ENCODE measurements at places on chromosomes 6 and 20.

DNA sequence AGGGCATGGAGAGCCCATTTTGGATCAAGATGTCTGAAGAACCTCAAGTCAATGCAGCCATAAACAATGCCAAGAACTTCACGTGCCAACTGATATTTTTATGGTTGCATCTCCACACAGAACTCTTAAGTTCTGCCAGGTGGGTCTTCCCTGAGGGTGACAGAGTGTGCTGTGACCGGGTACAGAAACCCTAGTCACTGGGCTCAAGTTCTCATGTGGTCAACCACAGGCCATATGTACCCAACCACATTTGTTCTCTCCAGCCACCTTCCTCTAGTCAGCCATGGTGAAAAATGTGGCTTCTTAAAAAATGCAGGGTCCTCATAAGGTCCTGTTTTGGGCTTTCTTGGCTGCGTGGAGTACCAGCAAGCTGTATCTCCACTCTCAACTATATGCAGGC lies 48.9 kb downstream of the CLIC5 start:
- DNase-seq: no peak

DNA sequence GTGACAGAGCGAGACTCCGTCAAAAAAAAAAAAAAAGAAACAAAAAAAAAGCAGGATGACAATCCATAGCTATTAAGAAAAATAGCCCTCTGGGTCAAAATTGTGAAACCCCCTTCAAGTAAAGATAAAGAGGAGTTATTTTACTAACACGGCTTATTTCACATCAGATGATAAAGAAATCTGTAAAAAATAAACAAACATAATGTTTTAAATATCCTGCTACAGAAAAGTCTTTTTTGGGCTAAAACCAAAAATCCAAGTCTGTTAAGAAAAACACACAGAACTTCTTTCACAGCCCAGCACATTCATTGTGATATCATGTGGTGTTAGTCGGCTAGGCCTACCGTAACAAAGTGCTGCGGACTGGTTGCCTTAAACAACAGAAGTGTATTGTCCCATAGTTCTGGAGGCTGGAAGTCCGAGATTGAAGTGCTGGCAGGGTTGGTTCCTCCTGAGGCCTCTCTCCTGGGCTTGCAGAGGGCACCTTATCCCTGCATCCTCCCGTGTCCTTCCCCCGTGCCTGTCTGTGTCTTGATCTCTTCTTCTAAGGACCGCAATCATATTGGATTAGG lies 239.2 kb upstream of the TAB2 start:
- no peak for DNase-seq

- DNase-seq: no peak
Measured at GRCh38 chr6:26441977-26442376, 1.7 kb downstream of the BTN3A3 start.

DNA sequence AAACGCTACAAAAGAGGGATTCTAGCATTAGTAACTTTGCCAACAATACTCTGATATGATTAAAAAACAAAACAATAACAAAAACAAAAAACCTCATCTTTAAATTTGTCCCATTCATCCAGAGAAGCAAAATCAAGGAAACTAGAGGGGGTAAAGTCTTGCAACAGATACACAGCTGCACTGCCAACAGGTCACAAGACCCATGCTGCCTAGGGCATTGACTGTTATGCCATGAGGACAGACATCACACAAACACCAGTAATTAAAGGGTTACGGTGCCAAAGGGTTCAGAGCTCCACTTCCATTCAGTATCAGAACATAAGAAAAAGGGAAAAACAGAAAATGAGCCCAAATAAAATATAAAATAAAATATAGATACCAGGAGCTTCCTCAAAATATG lies 1.6 kb downstream of the TBC1D20 start:
- peak; percentile 11 for DNase-seq

GRCh38 chr20:37841389-37841788 lies 61.5 kb upstream of the VSTM2L start:
- DNase-seq: no peak

DNA sequence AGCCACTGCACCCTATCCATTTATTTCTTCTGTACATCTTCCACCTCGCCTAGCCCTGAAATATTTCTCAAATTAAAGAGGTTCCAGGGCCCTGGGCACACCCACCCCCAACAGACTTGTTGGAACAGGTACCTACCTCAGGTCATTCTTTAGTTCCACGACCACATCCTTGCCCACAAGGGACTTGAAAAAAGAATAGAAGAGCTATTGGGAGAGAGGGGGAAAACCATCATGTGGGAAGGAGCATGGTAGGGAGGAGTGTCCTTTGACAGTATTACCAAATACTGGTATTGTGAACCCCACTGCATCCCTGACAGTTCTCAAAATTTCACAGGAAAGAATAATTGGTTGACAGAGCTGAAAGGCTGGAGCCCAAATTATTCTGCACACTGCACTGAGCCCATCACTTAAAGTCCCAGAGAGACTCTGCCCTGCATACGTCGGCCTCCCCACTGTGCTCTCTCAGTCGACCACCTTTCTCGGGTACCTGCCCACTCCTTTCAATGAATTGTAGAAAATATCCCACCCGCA lies 762 bp downstream of the LSM2 start:
- no peak for DNase-seq

- DNase-seq: no peak
Measured at GRCh38 chr6:33217681-33218080, 9.4 kb downstream of the RING1 start.

GRCh38 chr6:135722679-135723078 lies 128.8 kb upstream of the PDE7B start:
- no peak for DNase-seq

DNA sequence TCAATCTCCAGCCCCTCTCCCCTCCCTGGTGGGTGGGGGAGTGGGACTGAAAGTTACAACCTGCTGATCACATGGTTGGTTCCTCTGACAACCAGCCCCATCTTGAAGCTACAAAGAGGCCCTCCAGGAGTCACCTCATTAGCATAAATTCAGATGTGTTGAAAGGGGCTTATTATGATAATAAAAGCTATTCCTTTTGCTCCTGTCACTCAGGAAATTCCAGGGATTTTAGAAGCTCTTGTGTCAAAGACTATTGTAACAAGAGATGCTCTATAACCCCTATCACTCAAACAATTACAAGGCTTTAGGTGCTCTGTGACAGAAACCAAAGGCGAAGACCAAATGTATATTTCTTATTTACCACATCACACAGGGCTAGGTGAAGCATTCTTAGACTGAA lies 30.1 kb upstream of the MBOAT1 start:
- DNase-seq: no peak
